Right kidney (tissue), 9 donors: ENCODE measurements at places on chromosomes 7 and 10.

- DNase-seq, result no peak
Measured at GRCh38 chr10:67790534-67791408, 47.2 kb downstream of the DNAJC12 start.

DNA sequence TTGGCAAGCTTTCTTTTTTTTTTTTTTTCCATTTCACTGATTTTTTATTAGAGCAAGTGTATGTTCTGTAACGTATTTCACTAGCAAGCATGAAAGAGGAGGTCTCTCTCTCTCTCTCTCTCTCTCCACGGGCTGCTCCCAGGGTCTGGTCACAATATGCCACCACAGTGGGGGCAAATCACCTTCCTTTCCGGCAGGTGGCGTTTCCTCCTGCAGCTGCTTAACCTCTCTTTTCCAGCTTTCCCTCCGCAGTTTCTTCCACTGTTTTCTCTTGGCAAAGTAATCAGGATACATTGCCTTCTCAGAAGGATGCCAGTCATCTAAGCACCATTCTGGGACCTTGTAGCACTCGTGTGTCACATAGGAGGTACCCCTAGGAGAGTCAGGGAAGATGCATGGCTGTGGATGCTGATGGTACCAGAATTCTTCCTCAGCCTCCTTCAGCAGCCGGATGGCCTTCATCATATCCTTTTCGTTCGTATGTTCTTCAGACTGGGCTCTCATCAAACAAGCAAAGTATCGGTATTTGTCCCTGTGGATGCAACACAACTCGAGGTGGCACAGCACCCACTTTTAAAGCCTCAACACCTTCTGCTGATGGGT, 197.3 kb upstream of the PODXL start:
- no peak for DNase-seq

GRCh38 chr10:72834183-72834825, 59.2 kb upstream of the OIT3 start:
- DNase-seq, result no peak

DNA sequence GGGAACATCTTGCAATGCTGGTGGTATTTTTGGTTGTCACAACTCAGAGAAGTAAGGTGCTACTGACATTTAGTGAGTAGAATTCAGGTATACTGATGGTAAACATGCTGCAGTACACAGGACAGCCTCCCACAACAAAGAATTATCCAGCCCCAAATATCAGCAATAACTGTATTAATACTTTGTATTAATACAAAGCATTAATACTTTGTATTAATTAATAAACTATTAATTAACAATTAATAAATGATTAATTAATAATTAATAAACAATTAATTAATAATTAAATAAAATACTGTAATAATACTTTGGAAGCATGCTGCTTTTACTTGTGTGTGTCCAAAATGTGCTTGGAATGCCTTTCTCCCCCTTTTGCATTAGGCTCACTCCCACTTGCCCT, 62.5 kb downstream of the ZNF92 start:
- DNase-seq, result no peak

DNA sequence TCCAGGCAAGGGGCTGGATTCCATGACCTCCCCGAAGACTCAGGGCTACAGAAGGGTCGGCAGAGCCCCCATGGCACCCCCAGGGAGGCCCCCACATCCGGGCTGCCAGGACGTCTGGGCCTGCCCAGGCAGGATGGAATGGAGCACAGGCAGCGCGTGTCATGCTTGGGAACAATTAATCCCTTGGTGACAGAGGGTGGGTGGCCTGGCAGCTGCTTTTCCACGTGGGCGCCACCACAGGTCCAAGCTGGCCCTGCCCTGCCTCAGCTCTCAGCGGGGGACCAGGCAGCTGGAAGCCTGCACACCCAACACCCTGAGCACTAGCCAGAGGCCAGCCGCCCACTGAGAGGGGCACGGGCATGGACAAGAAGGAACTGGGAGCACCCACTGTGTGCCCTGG, 11.4 kb downstream of the ELN start:
- no peak for DNase-seq

DNA sequence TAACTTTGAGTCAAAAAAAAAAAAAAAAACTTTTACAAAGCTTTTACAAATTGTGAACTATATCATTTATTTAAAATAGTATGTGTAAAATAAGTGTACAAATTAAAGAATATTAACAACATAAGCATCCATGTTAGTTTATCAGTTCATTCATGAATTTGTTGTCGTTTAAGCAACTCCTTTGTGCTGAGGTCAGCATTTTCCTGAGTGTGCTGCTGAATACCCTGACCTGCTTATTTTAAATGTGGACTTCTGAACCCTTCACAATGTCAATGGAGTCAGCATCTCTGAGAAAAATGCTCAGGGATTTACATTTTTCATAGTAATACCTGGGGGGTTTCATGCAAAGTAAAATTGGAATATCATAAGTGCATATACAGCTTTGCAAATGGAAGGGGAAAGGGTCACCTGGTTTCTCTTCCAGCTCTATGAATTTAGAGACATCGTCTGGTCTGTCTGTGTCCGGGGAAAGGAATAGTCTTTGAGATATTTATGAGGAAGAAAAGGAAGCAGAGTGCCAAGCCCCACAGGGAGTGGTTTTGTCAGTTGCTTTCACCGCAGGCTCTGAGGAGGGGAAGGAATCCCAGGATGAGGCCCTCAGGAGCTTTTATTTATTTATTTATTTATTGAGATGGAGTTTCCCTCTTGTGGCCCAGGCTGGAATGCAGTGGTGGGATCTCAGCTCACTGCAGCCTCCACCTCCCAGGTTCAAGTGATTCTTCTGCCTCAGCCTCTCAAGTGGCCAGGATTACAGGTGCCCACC, 125.5 kb upstream of the SVIL start:
- no peak for DNase-seq

- DNase-seq, result no peak
Measured at GRCh38 chr10:126777714-126778113, 107.2 kb upstream of the C10orf90 start.

DNA sequence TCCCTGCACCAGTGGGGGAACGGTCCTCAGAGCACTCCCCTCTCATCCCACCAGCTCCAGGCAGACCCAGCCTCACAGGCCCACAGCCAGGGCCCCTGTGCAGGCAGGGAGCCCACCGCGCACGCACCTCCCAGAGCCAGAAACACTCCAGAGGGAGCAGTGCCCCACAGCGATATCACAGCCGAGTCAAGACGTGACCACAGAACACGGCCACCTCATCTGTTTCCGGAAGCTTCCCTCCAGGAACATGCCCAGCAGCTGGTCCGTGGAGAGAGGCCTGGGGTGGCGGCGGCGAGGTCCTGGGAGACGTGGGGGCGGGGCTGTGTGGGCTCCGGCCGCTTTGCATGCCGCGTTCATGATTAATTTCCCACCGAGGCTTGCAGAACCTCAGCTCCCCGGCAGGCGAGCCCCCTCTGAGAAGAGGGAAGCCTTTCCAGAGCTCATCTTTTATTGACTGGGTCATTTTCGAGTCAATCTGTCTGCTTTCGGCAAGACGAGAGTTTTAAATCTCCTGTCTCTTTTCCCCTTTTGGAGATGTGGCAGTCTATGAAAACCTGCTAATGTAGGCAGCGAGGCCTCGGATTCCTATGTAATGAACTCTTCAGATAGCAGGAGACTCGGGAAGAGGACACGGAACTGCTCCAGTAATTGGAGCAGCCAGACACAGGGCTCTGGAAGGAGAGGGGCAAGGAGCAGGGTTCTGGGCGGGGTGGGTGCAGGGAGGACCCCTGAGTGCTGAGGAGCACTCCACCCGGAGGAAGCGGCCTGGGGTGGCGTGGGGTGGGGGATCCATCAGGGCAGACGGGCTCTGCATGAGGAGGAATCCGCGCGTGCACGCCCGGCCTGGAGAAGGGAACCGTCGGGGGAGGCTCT, 242.8 kb downstream of the ELFN1 start:
- peak; percentile 70 for DNase-seq

DNA sequence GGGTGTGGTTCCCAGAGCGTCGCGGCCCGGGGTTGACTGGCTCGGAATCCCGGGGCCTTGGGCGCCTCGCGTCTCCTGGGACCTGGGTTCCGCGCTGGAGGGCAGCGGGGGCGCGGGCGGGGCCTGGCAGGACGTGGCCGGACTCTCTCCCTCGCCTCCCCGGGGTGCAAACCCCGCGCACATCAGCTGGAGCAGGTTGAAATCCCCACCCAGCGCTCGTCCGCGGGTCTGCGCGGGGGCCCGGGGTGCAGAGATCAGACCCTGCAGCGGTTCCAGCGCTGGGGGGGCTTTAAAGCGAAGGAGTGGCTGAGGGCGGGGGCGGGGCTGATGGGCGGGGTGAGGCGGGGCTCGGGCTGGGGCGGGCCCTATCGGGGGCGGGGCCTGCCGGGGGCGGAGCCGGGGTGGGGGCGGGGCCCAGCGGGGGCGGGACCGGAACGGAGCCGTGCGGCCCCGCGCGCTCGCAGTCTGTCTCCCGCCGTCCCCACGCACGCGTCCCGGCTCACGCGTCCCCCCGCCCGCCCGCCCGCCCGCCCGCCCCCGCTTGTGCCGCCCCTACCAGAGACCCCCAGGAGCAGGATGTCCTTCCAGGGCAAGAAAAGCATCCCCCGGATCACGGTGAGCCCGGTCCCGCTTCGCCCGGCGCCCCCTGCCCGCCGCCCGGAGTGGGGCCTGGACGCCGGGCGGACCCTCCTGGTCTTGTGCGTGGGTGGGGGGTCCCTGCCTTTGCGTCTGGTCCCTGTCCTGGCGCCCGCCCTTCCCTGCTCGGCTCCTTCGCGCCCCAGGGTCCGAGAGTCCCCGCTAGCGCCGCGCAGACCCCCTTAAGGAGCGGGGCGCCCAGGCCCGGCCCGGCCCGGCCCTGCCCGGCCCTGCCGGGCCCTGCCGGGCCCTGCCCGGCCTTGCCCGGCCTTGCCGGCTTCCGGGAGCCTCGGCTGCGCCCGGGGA, at the start of gene DPYSL4:
Gene DPYSL4 (plus strand): TSS at position 461 of the 942 bp plus-strand sequence. CDS start 116 bp downstream, at position 577.
- peak; percentile 65 for DNase-seq

DNA sequence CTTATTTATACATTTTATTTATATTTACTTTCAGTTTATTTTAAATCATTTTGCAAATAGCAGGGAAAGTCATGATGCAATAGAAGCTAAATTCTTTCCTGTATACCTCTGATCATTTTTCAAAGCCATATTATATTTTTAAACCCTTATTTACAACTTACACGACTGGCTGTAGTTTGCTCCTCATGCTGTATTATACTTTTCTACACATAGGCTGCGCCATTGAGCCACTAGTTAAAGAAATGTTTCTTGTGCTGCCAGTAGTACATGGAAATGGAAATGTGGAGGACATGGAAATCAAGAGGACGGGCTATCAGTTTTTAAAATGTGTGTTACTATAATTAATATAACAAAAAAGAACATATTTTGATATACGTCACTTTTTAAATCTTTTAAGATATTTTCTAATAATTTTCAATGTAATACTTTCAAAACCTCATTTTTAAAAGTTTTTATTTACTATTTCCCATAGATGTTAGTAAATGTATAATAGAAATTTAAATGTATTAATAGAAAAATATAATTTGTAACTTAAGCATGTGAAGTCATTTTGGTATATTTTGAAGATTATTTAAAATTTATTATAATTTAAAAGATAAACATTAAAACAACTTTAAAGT, 118.5 kb downstream of the VTI1A start:
- no peak for DNase-seq

GRCh38 chr7:147681530-147681929, 909.0 kb upstream of the C7orf33 start:
- no peak for DNase-seq

DNA sequence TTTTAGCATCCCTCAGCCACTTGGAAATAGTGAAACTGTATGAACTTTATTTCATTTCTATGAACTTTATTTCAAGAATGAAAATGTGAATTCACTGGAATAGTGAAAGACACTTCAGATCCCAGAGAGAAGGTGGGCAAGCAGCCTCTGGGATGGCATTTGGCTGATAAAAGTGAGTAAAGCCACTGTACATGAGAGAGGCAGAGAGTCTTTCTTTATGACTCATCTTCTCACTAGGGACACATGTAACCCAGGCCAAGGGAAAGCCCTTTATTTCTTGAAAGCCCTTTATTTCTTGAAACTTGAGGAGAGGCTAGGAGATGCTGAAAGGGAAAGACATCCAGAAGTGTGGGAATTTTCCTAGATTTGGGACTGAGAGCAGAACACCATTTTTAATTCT, 148.9 kb upstream of the SMIM30 start:
- no peak for DNase-seq

- no peak for DNase-seq
Measured at GRCh38 chr7:104978460-104978859, 35.5 kb upstream of the KMT2E start.
